A549 treated with DMSO at 1 μM for 4 hours (cell line): ENCODE measurements at places on chromosomes 4 and X. TPM values are rescaled to one million over a fixed set of nuclear protein-coding genes. Genes with fewer than 3 reads are reported as not detected.

The HSFX3 gene
- not detected in 5 replicates for total RNA-seq

The GAGE12F gene
- not detected in 5 replicates for total RNA-seq

The DCAF4L1 gene
- 0.09 to 0.24 TPM (median 0.11 TPM) in 5 replicates for total RNA-seq

The JADE3 gene
- total RNA-seq: 11.5 to 16.3 TPM (median 15.0 TPM) in 5 replicates

The CWH43 gene
- not detected in 5 replicates for total RNA-seq

The PRICKLE3 gene
- 17.1 to 22.4 TPM (median 20.3 TPM) in 5 replicates for total RNA-seq

The NUDT10 gene
- total RNA-seq: 0.28 to 0.56 TPM (median 0.45 TPM) in 5 replicates

The STK32B gene
- total RNA-seq: 19.0 to 22.9 TPM (median 22.7 TPM) in 5 replicates

The SLC26A1 gene
- total RNA-seq: 0.16 to 0.50 TPM (median 0.31 TPM) in 5 replicates

The STEEP1 gene
- total RNA-seq: 31.1 to 40.9 TPM (median 33.2 TPM) in 5 replicates

The CCDC158 gene
- 0.02 to 0.03 TPM in 2 of 5 replicates, not detected in the others for total RNA-seq

The CXCL13 gene
- not detected in 5 replicates for total RNA-seq

The LPAR4 gene
- not detected in 5 replicates for total RNA-seq

The FAM53A gene
- 0.24 to 0.99 TPM (median 0.75 TPM) in 5 replicates for total RNA-seq

The USP26 gene
- not detected in 5 replicates for total RNA-seq

The NRK gene
- not detected in 5 replicates for total RNA-seq

The APLN gene
- 0.78 to 0.99 TPM (median 0.83 TPM) in 5 replicates for total RNA-seq

The FMR1NB gene
- total RNA-seq: not detected in 5 replicates

The TEX13D gene
- not detected in 5 replicates for total RNA-seq

The USP38 gene
- 8.7 to 10.3 TPM (median 9.6 TPM) in 5 replicates for total RNA-seq

The TEX13B gene
- total RNA-seq: not detected in 5 replicates

The HPSE gene
- total RNA-seq: 0.92 to 1.5 TPM (median 1.3 TPM) in 5 replicates

The VSIG1 gene
- total RNA-seq: 0.25 to 0.61 TPM (median 0.37 TPM) in 5 replicates

The CD38 gene
- total RNA-seq: 8.4 to 12.4 TPM (median 9.5 TPM) in 5 replicates

The P2RY8 gene
- total RNA-seq: 0.02 TPM in 1 of 5 replicates, not detected in the others

The ARHGAP24 gene
- total RNA-seq: 3.4 to 4.9 TPM (median 4.3 TPM) in 5 replicates

The ARHGAP10 gene
- total RNA-seq: 14.7 to 19.0 TPM (median 16.7 TPM) in 5 replicates

The FAM47A gene
- total RNA-seq: not detected in 5 replicates

The TMEM47 gene
- 0.56 to 1.1 TPM (median 0.84 TPM) in 5 replicates for total RNA-seq

The SMC1A gene
- total RNA-seq: 43.4 to 68.9 TPM (median 66.6 TPM) in 5 replicates

The BLTP1 gene
- 6.7 to 9.3 TPM (median 8.5 TPM) in 5 replicates for total RNA-seq

The PABPC5 gene
- not detected in 5 replicates for total RNA-seq

The TMEM154 gene
- total RNA-seq: 0.02 to 0.18 TPM (median 0.06 TPM) in 5 replicates

The POU4F2 gene
- total RNA-seq: not detected in 5 replicates

The MAGEH1 gene
- 6.8 to 8.2 TPM (median 7.2 TPM) in 5 replicates for total RNA-seq
